ENCODE measurements at places on chromosomes 3 and 15.

- DNase-seq, result no peak
Observed at GRCh38 chr3:33792167-33792892, 6.1 kb upstream of the PDCD6IP start.

DNA sequence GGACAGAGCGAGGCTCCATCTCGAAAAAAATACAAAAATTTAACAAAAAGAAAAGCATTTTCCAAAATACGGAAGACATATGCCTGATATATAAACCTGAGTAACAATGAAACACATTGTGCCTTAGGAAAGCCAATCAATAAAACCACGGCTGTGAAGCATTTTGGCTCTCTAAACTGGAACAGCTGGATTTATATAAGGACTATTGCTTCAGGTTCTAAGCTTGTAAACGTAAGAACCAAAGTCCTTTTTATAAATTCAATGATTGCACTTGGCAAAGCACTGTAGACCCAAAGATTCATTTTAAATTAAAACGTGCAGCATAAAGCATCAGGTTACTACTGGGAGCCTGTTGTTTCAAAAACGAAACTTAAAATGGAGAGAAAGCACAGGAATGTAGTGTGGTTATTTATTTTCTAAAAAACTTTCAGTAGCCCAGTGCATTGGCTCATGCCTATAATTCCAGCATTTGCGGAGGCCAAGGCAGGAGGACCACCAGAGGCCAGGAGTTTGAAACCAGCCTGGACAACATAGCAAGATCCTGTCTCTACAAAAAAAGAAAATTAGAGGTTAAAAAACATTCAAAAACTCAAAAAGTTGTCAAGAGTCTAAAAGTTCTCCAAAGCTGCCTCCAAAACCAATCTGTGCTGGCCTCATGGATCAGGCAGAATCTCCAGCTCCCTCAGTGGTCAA, 61.5 kb downstream of the USF3 start:
- DNase-seq, result no peak

- no peak for DNase-seq
Observed at GRCh38 chr3:38487323-38487722, 8.8 kb upstream of the EXOG start.

- DNase-seq, result no peak
Observed at GRCh38 chr15:89845305-89845893, 30.7 kb upstream of the ANPEP start.

DNA sequence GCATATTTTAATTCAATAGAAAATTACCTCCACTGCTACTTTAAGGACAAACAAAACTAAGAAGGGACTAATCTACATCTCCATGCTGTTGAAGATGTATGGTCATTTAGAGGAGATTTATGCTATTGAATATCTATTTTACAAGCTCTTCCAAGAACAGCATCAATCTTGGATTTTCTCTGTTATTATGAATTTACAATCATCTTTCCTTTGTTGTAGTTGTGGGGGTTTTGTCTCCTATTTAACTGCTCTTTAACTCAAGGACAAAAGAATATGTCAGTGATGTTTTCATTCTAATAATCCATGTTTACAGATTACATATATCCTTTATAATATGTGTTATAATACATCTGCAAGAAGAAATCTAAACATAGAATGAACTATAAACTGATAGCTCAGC, 907.8 kb downstream of the ROBO2 start:
- no peak for DNase-seq

DNA sequence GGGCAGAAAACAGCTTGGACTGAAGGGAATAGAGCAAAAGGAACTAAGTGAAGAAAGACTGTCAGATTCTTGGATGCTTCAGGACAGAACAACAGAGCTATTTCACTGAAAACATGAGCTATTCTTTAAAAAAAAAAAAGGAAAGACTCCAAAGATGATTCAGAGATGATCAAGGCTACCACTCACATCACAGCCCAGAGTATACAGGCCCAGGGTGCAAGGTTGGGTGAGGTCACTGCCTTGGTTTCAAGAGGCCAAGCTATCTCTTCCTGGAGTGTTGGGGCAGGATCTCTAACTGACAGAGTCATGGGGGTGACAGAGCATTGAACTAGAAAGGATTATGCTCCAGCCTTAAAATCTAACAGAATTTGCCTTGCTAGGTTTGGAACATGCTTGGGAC, 118.1 kb downstream of the AGBL1 start:
- no peak for DNase-seq

DNA sequence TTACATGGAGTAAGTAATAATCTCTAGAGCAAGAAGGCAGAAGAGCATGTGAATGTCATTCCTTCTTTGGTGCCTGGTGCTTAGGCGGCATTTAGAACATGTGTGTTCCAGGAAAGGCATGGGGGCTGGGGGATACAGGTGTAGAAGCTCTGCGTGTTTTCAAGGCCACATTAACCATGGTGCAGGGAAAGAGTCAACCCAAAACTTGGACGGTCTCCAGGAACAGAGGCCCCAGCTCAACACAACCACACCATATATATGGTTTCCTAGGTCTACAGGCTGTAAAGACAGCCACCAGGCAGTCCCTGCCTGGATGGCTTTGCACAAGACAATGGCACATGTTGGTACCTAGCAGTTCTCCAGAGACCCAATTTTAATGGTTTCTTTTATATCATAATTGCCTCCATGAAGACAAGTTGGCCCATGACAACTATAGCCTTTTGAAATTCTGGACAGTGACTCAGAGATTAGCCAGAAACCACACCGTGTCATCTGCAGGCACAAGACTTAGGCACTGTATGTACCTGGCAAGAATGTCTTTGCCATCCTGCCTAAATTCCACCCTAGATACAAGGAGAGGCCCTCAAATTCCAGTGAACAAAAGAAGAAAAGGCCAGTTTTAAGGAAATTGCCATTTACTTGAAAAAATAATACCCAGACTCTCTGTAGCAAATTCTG, 25.0 kb upstream of the DGKG start:
- DNase-seq, result no peak

GRCh38 chr3:24514119-24514518, 19.5 kb upstream of the THRB start:
- no peak for DNase-seq

GRCh38 chr15:47431501-47431900, 285.8 kb upstream of the SEMA6D start:
- DNase-seq, result no peak

- DNase-seq, result no peak
Observed at GRCh38 chr3:58353722-58354553, 21.2 kb downstream of the PXK start.

DNA sequence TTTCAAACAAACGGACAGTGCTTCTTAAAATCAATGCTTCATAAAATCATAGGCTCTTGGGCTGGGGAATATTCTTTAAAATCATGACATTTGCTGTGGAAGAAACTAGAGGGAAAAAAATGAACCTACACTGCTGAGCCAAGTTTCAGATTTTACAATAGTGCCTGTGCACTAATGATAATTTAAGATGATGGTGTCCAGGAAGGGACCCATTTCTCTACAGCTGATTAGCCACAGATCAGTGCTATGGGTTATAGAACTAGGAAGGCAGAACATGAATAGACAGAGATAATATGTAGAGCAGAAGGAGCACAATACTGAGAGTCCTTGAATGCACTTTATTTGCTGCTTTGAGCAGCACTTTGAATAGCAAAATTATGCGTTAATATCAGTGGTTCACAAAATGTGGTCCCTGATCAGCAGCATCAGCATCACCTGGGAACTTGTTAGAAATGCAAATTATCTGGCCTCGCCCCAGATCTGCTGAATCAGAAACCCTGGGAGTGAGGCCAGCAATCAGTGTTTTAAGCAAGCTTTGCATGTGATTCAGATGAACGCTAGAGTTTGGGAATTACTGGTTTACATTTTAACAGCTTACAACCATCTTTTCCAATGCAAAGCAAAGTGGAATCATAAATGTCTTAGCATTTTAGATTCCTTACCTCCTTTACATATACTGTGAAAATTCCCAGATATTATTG, 135.8 kb upstream of the ANKRD28 start:
- no peak for DNase-seq

GRCh38 chr15:41957021-41957897, 15.1 kb downstream of the EHD4 start:
- no peak for DNase-seq

- no peak for DNase-seq
Observed at GRCh38 chr3:109066864-109067263, 51.1 kb downstream of the MORC1 start.

DNA sequence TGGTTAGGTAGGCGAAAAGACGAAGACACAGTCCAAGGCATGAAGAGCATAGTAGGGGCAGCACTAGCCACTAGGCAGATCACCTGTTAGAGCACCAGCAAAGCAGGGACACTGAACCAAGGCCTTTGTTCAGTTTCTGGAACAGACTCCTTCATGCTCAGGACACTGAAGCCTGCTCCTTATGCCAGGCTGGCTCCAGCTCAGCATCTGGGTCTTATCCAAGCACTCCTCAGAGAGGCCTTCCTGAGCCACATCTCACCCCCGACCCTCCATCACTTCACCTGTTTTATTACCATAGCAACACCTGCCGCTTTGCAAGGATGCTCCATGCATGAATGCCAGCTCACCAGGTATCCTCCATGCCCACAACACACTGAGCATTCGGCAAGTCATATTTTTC, 206.3 kb upstream of the CHRNA7 start:
- DNase-seq, result no peak

- DNase-seq, result no peak
Observed at GRCh38 chr3:132749786-132750185, 27.6 kb upstream of the NPHP3 start.

GRCh38 chr15:54772663-54773062, 424.1 kb downstream of the RSL24D1 start:
- DNase-seq, result no peak

DNA sequence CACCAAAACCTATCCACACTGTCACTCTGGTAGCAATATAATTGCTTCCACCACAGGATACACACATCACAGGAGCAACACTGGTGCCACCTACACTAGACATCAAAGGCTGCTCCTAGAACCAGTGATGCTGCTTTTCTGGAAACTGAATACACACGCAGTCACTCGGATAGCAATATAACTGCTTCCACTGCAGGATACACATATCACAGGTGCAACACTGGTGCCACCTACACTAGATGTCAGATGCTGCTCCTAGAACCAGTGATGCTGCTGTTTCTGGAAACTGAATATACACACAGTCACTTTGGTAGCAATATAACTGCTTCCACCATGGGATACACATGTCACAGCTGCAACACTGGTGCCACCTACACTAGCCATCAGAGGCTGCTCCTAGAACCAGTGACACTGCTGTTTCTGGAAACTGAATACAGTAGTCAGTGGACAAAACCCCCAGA, 6.9 kb upstream of the TNFSF10 start:
- DNase-seq, result no peak

DNA sequence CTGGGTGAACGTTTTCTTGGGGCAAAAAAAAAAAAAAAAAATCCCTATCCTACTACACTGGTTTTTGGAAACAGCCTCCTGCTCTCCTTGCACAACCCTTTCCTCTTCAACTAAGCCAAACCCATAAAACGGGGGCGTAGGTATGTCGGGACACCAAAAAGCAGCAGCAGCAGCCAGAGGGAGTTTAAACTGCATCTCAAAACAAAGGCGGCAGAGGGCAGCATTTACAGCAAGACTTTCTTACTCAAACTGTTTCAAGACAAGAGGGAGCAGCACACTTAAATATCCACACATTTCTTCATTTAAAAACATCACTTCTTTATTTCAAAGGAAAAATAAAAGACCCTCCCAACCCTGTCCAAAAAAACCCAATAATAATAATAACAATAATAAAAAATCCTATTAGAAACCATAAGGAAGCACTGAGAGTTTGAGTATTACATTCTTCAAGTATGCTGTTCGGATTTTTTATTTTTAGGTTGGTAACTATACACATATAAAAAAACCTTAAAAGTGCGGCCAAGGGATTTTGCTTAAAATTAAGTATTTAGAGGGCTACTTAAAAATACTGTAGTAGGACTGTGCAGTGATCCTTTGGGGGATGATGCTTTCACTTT, 43.9 kb upstream of the PLXND1 start:
- peak; percentile 49 for DNase-seq

DNA sequence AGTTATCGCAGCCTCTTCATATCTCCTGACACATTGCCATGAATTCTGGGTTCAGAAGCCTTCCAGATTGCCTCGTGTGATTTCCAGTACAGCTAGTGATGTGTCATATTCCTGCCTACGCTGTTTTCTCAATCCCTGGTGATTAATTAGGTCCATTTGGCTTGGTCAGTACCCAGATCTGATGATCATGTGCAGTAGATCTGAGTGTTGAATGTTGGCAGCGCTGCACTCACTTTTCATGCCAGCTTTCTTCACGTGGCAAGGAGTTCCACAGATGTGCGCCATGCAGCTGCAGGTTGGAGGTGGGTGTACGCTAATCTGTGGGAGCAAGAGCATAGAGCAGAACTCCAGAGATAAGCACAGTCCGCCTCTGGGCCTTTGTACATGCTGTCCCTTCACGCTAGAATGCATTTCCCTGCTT, 86.9 kb upstream of the COL6A5 start:
- no peak for DNase-seq

- DNase-seq, result no peak
Observed at GRCh38 chr15:43905755-43906154, 79.0 kb downstream of the WDR76 start.

DNA sequence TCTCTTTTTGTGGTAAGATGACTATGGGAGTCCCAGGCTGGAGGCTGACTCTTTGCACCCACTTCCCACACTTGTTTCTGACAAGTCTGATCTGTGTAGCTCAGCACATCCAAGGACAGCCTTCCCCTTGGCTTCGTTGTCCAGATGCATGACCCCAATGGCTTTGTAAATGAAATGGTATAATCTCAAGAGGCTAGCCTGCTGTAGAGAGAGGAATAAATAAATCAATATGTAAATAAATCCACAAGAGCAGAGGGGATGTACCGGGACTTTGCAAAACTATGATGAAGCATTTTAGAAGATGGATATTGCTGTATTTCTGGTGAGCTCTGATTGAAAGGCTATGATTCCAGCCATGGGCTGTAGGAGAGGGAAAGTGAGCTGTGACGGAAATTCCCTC, 79.9 kb upstream of the NEO1 start:
- DNase-seq, result no peak

- DNase-seq, result no peak
Observed at GRCh38 chr15:71810256-71811035, at the start of gene NR2E3. Gene NR2E3 (plus strand): TSS chr15:71810554. CDS start chr15:71810744, 190 bp downstream.
